ENCODE measurements at places on chromosomes 3 and 15.
A peak's percentile ranks its signal among the peaks of the same experiment; 100 is the strongest.

DNA sequence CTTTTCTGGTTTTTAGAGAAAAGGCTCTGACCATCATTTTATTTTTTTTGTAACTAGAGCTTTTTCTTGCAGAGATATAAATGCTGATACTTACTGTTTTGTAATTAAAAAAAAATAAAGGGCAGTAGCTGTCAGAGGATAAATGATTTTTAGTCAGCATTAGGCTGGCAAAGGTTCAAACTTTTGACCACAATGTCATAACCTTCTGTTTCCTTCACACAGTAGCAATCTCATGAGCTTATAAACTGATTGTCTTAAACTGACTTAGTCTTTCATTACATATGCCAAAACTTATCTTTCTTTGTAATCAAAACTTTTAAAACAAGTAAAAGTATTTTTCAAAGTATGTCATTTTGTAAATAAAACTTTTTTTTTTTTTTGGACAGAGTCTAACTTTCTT is 841.9 kb downstream of the OTOL1 start:
- no peak for DNase-seq

GRCh38 chr3:56375654-56376053 is 92.6 kb downstream of the ERC2 start:
- no peak for DNase-seq

DNA sequence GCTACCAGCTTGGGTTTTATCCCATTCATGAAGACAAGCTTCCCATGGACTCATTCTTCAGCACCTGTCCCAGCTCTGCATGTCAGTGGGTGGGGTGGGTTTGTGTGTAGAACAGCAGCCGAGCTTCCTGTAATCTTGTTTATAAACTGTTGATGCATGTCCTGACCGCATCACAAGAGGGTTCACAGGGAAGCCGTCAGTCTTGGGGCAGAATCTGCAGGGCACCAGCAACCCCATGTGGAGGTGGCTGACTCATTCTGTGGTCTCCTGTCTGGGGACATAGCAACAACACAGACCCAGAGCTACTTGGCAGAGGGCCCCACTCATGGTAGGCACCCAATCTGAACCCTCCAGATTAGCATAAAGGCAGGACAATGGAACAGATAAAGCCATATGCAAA is 35.6 kb downstream of the DAPK2 start:
- DNase-seq, result peak; percentile 97

DNA sequence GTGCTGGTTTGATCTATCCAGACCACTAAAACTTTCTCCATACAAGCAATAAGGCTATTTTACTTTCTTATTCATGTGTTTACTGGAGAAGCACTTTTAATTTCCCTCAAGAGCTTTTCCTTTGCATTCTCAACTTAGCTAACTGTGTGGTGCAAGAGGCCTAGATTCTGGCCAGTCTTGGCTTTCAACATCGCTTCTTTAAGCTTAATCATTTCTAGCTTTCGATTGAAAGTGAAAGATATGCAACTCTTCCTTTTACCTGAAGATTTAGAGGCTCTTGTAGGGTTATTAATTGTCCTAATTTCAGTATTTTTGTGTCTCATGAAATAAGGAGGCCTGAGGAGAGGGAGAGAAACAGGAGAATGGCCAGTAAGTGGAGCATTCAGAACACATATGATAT is 234.8 kb upstream of the GADL1 start:
- no peak for DNase-seq

DNA sequence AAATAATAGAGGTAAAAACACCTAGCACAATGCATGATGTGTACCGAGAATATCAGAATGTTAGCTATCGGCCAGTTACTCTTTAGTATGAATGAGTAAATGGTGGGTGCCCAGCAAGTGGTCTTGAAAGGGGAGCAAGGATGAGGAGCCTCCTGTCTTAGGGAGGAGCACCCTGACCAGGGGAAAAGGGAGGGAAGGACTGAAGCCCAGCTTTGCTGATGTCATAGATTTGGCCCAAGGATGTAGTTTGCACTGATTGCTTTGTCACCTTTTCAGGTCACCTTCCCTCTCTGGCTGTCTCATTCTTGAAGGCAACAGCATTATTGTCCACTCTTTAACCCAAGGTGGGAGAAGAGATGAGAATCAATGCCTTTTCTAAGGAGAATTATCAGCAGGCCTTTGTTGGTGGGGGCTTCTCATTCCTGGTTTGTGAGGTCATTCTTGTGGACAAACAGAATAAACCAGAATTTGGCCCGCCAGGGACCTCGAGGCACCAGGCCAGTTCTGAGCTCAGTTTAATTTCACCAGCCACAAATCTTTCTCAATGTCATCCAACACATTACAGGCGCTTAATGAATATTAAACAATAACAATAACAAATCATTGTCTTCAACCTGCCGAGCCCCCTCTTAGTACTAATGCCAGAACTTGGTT is 231.3 kb downstream of the VPS13C start:
- DNase-seq, result no peak

GRCh38 chr3:69740103-69741021 is 1.1 kb downstream of the MITF start:
- DNase-seq, result no peak

DNA sequence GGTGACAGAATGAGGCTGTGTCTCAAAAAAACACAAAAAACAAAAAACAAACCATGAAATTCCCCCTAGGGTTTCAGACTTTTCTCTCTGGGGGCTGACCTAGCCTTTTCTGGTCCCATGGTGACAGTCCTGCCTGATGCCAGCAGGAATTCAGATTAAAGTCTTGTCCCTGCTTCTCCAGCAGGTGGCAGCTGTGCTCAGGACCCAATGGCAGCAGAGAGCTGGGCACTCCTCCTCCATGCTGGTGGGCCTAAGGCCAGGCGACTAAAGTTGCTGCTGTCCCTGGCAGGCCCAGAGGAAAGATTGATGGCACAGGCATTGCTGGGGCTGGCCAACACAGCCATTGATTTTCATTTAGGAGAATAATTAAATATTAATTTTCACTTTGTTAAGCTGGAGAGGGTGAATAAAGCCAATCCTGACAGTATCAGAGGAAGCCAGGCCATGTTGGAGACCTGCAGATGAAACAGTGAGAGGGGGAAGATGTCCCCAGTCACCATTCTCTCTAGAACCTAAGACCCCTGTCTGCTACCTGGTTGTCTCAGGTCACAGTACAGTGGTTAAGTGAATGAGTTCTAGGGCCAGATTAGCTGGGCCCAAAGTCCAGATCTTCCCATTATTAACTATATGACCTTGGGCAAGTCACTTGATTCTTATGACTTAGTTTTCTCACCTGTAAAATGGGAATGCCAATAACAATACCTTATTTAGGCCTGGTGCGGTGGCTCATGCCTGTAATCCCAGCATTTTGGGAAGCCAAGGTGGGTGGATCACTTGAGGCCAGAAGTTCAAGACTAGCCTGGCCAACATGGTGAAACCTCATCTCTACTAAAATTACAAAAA is 7.1 kb downstream of the CELF6 start:
- no peak for DNase-seq
